ENCODE measurements at places on chromosomes 1 and 21.

DNA sequence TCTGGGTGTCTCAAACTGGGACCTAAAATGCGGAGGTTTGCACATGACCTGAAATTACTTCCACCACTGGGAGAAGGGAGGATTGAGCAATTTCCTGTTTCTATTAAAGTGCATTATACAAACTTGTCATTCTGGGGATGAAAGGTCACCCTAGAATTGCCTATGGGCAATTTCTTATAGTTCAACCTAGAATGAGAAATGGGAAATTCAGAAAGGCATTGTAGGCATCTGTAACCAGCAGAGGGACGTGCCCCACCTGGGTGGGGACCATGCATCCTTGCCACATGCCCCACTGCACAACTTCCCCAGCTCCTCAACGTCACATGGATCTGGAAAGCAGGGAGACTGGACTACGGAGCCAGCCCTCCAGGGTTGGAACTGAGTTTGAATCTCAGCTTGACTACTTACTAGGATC is 47.0 kb downstream of the MRPL39 start:
- DNase-seq = no peak

DNA sequence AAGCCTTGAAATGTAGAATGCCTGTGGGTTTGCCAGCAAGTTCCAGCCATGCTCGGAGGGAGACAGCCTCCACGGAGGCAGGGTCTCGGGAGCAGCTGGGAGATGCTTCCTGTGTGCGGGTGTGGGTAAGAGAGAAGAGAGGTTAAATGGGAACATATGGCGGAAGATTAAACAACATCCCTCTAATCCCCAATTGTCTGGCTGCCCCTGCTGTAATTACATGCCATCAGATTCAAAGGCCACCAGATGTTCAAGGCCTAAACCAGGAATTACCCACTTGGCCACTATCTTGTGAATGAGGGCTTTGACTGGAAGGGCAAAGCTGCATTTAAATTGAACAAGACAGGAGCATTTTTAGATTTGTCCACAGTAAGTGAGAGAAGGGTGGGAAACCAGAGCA is 81.4 kb upstream of the BACE2 start:
- no peak for DNase-seq

DNA sequence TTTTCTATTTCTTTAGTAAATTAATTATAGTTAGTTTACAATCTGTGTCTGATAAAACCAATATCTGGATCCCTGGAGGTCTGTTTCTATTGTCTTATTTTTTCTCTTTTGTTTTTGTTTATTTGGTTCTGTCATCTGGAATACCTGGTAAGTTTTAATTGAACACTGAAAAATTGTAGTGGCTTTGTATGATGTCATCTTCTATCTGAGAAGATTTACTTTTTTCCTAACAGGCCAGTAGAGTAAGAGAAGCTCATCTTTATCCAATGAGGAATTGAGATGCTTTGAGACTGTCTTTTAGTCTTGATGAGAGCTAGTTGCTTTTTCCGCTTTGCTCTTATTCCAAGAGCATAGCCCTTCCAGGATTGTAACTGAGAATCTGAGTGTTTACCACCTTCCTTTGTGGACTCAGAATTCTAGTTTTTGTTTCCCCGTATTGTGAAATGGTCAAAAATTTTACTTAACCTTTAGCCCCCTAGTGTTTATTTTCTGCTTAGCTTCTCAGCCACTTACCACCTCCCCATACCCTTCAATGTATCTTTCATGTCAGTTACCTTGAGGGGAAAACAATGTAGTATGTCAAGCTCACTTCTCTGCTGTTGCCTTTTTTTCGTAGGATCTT is 25.0 kb downstream of the PTGFRN start:
- no peak for DNase-seq

GRCh38 chr1:19222979-19223824 is 13.1 kb upstream of the UBR4 start:
- no peak for DNase-seq

GRCh38 chr1:73033640-73034039 is 751.3 kb upstream of the NEGR1 start:
- no peak for DNase-seq

DNA sequence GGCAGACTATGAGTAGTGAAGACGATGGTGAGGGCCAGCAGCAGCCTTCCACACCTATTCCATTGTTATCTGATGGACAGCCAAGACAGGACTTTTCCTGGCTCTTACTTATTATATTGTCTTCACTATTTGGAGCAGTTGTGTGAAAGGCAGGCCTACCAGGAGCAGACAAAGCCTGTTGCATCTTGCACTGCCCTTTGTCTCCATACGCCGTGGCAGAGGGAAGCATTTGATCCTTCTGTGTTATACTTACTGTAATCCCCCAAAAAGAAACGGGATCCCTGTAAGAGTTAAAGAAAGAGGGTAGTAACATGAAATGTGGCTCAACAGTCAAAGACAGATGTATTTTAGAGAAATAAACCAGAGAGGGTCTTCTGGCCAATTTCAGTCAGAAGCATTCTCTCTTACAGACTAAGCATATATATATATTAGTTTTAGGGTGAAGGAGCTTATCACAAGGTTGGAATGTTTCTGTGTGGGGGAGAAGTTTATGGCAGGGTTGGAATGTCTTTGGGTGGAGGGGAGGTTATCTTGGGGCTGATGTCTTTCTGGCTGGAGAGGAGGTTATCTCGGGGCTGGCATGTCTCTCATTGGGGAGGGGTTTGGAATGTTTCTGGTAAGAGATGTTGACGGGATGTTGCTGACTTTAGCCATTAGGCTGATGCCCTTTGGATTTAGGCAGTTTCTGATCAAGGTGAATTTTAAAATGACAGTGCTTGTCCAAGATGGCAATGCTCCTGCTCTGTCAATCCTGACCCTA is 23.4 kb upstream of the HSD3B1 start:
- no peak for DNase-seq

DNA sequence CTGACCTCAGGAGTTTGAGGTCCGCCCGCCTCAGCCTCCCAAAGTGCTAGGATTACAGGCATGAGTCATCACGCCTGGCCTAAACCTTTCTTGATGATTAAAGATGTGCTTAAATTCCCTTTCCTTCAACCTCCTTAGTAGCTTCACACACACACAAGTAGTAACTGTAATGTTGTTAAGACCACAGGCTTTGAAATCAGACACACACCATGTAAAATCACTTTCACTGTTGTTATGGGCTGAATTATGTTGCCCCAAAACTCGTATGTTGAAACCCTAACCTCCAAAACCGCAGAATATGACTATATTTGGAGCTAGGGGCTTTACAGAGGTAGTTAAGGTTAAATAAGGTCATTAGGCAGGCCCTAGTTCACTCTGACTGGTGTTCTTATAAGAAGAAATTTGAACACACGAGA is 180.2 kb downstream of the NR5A2 start:
- no peak for DNase-seq

DNA sequence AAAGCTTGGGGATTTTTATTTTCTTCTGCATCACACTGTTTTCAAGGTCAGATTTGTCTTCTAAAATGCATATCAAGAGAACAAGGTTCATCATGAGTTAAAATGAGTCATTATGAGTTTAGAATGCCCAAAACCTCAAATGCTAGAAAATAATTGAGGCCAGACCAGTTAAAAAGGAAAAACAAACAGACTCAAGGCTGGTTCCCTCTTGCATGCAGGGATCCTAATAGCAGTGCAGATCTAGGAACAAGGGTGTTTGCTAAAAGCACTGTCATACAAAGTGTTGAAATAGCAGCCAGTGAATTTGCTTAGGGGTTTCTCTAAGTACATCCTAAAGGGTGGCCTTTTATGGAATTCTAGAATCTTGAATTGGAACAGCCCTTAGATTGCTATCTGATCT is 15.3 kb downstream of the BEND5 start:
- no peak for DNase-seq

GRCh38 chr1:21267191-21268077 is 22.8 kb downstream of the ECE1 start:
- no peak for DNase-seq

DNA sequence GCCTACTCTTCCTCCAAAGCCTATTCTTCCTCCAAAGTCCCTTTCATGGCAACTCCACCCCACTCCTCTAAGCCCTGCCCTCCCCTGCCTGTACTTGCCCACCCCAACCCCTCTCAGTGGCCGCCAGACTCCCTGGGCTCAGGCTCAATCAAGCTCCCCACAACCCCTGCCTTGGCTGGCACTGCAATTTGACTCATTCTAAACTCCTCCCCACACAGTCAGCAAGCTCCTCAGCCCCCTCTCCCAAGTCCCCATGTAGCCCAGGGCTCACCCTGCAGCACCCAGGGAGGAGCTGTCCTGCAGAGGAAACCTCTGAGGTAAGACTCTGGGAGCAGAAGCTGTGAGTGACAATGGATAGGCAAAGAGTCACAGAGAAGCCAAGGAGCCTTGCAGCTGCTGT is 3.6 kb upstream of the VSIG8 start:
- DNase-seq = no peak

DNA sequence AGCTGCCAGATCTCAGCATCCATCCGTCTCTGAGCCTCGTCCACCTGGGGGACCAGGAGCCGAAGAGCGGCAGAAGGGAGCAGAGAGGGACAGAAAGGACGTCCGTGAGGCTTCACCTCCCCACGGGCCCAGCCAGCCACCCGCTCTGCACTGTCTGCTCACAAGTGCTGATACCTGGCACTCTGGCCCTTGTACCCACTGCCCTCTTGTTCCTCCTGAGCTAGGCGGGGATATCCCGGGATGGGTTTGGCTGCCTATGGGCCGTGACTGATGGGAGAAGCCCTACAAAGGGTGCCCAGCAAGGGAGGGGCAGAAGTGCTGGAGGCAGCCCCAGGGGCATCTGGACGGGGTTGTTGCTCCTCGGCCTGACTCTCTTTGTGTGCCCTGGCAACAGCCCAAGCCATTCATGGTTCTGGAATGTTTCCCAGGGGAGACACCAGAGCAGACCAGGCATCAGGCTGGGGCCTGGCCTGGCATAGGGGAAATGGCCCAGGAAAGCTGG is 57.6 kb downstream of the LDLRAD2 start:
- DNase-seq = no peak

DNA sequence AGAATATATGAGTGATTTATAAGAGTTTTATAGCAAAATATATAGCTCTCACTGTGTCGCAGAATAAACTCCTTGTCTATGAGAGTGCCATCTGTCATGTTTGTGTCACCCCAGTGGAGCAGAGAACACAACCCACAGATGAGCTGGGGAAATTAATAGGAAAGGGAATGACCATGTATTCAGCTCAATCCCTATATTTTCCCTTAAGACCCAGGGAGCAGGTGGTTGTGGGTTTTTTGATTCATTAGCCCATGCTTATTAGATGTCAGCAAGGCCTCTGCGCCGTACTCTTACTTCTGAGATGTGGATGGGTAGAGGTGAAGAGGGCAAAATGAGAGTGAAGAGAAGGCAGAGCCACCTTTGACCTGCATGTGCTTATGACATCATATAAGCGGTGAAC is 4.1 kb upstream of the GREM2 start:
- DNase-seq = no peak

DNA sequence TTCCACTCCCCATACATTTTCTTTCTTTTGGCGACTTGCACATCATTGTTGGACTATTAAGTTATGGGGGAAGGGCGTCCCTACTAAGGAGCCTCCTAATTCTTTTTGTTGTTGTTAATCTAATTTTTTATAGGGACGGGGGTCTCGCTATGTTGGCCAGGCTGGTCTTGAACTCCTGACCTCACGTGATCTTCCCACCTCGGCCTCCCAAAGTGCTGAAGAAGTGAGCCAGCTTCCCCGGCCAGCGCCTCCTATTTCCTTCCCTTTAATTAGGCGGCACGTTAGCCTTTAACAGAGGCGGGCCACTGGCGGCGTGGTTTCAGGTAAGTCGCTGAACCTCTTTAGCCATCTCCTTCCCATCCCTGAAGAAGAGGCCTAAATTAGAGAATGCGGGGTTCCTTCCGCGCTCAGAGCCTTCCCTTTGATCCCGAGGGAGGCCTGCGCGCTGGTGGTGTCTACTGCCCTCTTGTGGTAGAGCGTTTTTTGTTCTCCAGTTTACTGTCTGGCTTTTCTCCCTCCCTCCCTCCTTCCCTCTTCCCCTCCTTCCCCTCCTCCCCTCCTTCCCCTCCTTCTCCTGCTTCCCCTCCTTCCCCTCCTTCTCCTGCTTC is 38.1 kb downstream of the TNFRSF9 start:
- no peak for DNase-seq

- DNase-seq = no peak
These were observed at the start of gene HS2ST1 for GRCh38 chr1:86914601-86914997. HS2ST1 (plus strand) TSS chr1:86914635.

GRCh38 chr1:219668446-219668845 is 55.5 kb upstream of the ZC3H11B start:
- no peak for DNase-seq

DNA sequence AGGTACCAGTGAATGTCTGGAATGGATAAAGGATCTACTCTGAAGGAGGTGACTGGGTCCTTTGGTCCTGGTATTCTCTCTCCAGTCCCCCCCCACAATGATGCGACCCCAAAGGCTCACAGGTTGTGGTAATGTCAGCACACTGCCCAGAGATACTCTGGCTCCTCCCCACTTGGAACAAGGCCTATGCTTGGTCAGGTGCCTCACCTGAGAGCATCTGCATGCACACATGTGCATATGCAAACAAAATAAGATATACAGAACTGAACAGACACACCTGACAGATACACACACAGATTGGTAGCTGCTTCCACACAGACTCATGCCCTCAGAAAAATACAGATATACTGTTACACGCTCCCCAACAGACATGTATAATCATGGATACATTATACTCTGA is 33.5 kb downstream of the DMAP1 start:
- DNase-seq = no peak

GRCh38 chr1:63173161-63173560 is 149.2 kb upstream of the FOXD3 start:
- no peak for DNase-seq

- no peak for DNase-seq
These were observed 2.0 kb downstream of the XKR8 start for GRCh38 chr1:27961646-27962221.

DNA sequence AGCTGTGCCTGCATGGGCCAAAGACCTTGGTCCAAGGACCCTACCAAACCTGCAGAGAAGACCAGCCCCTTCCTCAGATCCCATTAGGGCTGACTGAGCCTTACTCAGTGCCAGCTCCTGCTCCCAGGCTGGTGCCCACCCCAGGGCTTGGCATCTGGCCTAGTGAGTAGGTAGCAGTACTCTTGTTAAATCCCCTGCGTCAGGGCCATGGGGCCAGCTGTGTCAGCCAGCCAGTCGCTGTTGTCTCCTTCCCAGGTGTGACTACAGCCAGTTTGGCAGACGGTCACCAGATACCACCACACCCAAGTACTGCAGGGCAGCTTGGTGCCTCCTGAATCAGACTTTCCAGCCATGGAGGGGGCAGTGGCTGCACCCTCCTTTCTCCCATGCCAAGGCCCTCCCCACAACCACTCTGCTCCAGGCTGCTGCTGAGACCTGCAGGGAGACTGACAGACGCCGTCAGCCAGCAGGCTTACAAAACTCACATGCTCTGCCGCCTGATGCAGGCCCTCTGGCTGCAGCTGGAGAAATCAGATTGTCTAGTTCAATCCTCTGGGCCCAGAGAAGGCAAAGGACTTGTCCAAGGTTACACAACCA is 3.0 kb downstream of the TENT5B start:
- no peak for DNase-seq

GRCh38 chr1:192977089-192977706 is 82.0 kb downstream of the UCHL5 start:
- no peak for DNase-seq

- no peak for DNase-seq
These were observed 43.6 kb upstream of the WNT2B start for GRCh38 chr1:112465122-112465521.
